Activated T-helper 1 cell treated with Interleukin-2 at 50 U/mL for 16 hours (primary cell): ENCODE measurements at places on chromosomes 6 and 20.

- DNase-seq = no peak
Measured at GRCh38 chr20:3068075-3068474, 3.3 kb upstream of the OXT start.

- no peak for DNase-seq
Measured at GRCh38 chr20:60976913-60977312, 275.1 kb upstream of the CDH4 start.

- DNase-seq = no peak
Measured at GRCh38 chr20:3661060-3661813, 2.0 kb downstream of the GFRA4 start.

- DNase-seq = no peak
Measured at GRCh38 chr6:67265996-67266921, 1368.8 kb upstream of the ADGRB3 start.

DNA sequence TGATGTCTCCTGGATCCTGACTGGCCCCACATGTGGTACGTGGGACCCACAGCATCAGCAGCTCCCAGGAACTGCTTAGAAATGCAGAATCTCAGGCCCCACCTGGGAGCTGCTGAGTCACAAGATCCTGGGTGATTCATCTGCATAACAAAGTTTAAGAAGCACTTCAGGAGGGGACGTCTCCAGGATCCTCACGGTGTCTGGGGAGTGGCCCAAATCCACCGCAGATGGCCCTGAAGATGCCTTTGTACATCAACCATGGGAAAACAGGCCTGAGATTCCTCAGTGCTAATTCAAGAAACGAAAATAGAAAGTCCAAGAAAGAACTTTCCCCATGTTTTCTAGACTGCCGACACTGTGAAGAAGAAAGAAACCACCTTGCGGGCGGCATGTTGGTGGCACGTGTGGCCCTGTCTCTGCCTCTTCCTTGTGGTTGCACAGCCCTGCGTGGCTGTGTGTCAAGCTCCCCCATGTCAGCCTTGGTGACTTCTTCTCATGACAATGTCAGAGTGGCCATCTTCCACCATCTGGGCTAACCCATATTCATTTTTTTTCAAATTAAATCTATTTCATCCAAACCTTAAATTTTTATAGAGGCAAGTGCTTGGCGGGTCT is 26.1 kb downstream of the RRBP1 start:
- DNase-seq = no peak

GRCh38 chr6:108157981-108158525 is 7.8 kb upstream of the NR2E1 start:
- DNase-seq = no peak

- DNase-seq = no peak
Measured at GRCh38 chr6:74320074-74320473, 624.1 kb downstream of the CD109 start.

DNA sequence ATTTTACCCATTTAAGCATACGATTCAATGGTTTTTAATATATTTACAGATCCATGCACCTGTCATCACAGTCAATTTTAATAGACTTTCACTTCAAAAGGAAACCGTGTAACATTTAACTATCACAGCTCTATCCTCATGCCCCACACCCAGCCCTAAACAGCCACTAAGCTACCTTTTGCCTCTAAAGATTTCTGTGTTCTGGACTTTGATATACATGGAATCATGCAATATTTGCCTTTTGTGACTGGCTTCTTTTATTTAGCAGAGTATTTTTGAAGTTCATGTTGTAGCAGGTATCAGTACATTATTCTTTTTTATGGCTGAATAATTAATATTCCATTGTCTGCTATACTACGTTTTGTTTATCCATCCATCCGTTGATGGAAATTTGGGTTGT is 50.3 kb upstream of the STX16 start:
- DNase-seq = no peak

DNA sequence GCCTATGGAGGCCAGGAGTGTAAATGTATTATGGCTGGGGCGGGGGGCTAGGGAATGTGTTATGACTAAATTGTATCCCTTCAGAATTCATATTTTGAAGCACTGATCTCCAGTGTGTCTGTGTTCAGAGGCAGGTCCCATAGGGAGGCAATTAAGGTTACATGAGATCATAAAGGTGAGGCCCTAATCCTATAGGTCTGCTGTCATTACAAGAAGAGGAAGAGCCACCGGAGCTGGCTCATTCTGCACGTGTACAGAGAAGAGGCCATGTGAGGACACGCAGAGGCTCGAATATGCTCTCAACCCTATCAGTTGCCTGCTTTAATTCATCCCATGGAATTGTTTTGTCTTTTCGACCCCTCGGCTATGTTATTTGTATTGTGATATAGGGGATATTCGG is 76.9 kb downstream of the VTA1 start:
- no peak for DNase-seq

DNA sequence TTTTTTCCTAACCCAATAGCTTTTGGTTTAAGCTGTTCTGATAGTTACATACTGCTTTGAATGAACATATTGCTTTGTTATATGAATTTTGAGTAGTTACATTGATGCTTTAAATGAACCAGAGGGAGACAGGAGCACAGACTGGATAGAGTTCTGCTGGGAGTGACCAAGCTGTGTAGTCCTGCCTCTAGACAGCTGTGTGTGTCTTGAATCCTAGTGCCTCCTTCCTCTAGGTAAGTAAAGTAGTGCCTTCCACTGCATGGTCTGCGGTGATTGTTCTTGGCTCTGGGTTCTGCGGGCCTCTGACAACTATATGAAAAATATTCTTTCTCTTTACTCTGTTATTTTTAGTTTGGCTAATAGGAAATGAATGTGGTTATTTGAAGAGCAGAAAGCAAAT is 46.0 kb upstream of the ADGRG6 start:
- no peak for DNase-seq

GRCh38 chr6:46690141-46690755 is 2.6 kb downstream of the TDRD6 start:
- DNase-seq = no peak

DNA sequence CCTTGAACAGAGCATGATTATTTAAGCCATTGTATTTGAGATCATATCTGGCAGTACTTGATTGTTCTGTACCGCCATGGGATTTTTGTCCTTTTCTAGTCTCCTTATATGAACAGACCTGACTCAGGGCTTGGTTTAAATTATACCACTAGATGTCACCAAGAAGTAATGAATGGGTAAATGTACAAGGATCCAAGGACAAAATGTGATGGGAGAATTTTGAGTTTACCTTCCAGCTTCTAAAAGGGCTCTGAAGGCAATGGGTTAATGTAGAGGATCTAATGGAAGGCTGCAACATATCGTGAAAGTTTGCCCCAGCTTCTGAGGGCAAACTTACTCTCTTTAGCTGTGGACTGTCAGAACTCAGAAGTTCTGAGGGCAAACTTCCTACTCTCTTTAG is 12.0 kb downstream of the RNF8 start:
- DNase-seq = no peak

GRCh38 chr6:34383656-34384320 is 8.7 kb downstream of the NUDT3 start:
- DNase-seq = no peak

DNA sequence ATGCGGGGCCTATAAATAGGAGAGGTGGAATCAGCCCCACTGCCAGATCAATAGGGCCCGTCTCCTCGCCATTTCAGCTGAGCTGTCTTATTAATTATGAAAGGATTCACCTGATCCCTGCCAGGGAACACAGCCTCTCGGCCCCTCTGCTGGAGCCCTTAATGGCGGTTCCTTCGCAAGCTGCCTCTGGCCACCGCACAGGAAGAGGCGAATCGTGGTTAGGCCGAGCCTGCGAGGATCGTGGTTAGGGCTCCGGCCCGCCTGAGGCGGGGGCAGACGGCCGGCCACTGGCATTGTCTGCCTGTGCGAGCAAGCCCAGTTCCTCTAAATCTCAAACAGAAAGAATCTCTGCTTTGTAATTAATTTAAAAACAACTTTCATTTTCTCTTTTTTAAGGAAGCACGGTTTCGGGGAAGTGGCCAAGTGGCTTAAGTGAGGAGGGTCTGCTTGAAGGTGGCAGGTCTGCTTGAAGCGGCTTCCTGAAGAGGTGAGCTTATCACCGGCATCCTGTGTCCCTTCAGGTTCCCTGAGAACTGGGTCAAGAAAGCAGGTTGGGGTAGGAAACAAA is 9.2 kb downstream of the NRN1 start:
- no peak for DNase-seq
